T-helper 17 cell (primary cell): ENCODE measurements at places on chromosomes 2 and 18. TPM values are rescaled to one million over a fixed set of nuclear protein-coding genes. Genes with fewer than 3 reads are reported as not detected.

The NDC80 gene
- total RNA-seq, result 9.6 TPM

The TANC1 gene
- total RNA-seq, result 1.4 TPM

The WDPCP gene
- total RNA-seq, result 11.6 TPM

- peaks cover 18% of the 10 kb centered on the region for H3K27me3 ChIP-seq
- no peak for DNase-seq
- H3K4me3 ChIP-seq, result no peak overlapping the region
- H3K27ac ChIP-seq, result no peak overlapping the region
- H3K4me1 ChIP-seq, result peaks cover 3% of the 10 kb centered on the region
Measured at GRCh38 chr2:109300582-109300981, 171.6 kb downstream of the SH3RF3 start.

DNA sequence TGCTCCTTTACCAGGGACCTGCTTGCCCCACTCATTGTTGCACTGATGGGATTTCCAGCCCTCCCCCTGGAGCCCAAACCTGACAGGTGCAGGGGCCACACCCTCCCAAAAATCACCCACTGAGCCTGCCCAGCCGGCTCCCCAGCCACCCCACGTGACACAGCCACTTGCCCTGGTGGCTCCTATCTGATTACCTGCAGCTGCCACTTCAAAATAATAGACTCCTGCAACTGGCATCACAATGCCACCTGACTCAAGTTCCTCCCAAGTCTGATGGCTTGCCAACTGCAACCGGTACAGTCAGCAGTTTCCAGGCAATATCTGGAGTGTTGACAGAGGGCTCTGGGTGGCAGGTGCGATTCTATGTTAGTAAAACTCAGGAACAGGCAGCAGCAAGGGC, 66.2 kb downstream of the CRACDL start:
- no peak for DNase-seq
- H3K36me3 ChIP-seq, result no peaks in the 10 kb centered on the region
- peaks cover 4% of the 10 kb centered on the region for H3K27me3 ChIP-seq
- H3K4me3 ChIP-seq, result peak overlapping the region; percentile 84

- H3K4me1 ChIP-seq, result no peaks in the 10 kb centered on the region
- H3K27me3 ChIP-seq, result peaks cover 4% of the 10 kb centered on the region
- no peak overlapping the region for H3K27ac ChIP-seq
Measured at GRCh38 chr2:102910724-102911123, 148.9 kb downstream of the TMEM182 start.

GRCh38 chr2:48954311-48954710, 198.8 kb upstream of the LHCGR start:
- H3K36me3 ChIP-seq, result no peaks in the 10 kb centered on the region
- peaks cover 29% of the 10 kb centered on the region for H3K27me3 ChIP-seq
- no peak for DNase-seq
- no peak overlapping the region for H3K27ac ChIP-seq

GRCh38 chr2:19503406-19503805, 145.0 kb upstream of the OSR1 start:
- no peak overlapping the region for H3K4me3 ChIP-seq
- no peak overlapping the region for H3K27ac ChIP-seq

GRCh38 chr2:38744399-38744780, 6.8 kb downstream of the SRSF7 start:
- no peaks in the 10 kb centered on the region for H3K27me3 ChIP-seq
- peaks cover 6% of the 10 kb centered on the region for H3K36me3 ChIP-seq
- no peak overlapping the region for H3K4me3 ChIP-seq
- H3K4me1 ChIP-seq, result peaks cover 48% of the 10 kb centered on the region
